ENCODE measurements at places on chromosomes 11 and 22.

- no peak for DNase-seq
These were observed 69.9 kb downstream of the PTPRJ start for GRCh38 chr11:48050304-48050703.

DNA sequence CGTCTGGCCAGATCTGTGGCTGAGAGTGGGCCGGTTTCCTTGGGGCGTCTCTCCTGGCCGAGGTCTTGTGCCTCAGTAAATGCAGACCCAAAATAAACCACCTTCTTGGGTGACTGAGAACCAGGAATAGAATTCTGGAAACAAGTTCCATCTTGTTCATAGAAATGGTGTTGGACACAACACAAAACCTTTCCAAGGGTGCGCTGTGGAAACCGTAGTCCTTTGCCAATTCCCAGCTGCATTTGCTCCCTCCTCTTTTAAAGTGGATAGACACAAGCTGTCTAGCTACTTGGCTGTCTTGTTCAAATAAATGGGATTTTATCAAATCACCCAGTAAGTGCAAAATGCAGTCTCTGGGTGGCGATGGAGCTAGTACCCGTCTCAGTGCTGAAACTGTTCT is 300.2 kb downstream of the SHANK2 start:
- DNase-seq: no peak

DNA sequence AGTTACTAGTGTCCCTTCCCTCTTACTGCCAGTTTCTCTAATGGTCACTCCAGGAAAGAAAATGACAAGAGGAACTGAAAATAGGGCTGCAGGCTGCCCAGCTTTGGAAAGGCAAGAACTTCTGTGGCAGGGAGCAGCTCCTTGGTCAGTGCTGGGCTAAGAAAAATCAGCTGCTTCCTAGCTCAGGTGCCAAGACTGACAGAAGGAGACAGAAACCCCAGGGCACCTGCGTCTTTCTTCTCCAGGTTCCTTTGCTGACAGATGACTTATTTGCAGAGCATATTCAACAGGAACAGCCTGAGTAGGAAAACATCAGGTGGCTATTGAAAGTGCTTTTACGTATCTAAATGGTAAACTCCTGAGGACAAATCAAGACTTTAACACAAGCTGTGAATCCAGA is 25.4 kb downstream of the MAML2 start:
- DNase-seq: no peak

- DNase-seq: no peak
These were observed 52.7 kb upstream of the CHRM4 start for GRCh38 chr11:46444305-46444704.

GRCh38 chr22:47605886-47606285 is 843.4 kb downstream of the TBC1D22A start:
- DNase-seq: no peak
